ENCODE measurements at places on chromosomes 16 and 17. TPM values are rescaled to one million over a fixed set of nuclear protein-coding genes. Genes with fewer than 3 reads are reported as not detected.

- DNase-seq = no peak
- no peaks in the 10 kb centered on the region for H3K27me3 ChIP-seq
- peaks cover 69% of the 10 kb centered on the region for H3K4me1 ChIP-seq
- peak overlapping the region; percentile 93 for H3K27ac ChIP-seq
These were observed 24.0 kb upstream of the DOK4 start for GRCh38 chr16:57510016-57510871.

DNA sequence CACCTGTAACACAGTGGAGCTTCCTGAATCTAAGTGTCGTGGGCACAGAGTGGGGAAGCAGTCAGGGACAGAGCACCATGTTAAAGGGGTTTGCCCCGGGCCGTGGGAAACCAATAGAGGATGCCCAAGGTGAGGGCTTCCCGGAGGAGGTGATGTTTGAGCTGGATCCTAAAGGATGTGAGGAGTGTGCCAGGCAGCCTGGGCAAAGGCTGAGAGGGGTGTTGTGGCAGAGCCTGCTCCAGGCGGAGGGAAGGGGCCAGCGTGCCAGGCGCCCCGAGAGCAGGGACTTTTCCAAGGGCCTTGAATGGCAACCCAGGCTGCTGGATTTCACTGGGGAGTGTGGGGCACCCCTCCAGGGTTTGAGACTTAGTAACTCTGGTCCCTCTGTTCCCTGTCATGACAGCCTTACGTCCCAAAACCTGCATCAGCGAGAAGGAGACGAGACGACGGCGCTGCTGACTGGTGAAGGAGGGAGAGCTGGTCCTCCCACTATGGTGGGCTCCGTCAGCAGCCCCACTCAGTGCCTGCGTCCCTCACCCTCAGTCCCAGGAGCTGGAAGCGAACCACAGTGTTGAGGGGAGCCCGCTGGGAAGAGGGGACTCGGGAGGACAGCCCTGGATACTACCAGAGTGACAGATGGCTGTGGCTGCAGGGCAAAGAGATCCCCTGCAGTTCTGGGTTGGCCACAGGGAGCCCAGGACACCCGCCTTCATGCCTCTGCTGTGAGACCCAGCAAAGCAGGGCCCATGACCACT is 228.4 kb downstream of the KATNIP start:
- no peak overlapping the region for H3K4me3 ChIP-seq
- H3K4me1 ChIP-seq = peaks cover 19% of the 10 kb centered on the region
- peaks cover 7% of the 10 kb centered on the region for H3K36me3 ChIP-seq
- no peak for DNase-seq
- H3K27ac ChIP-seq = no peak overlapping the region

GRCh38 chr17:51746421-51746820 is 412.1 kb downstream of the CA10 start:
- H3K36me3 ChIP-seq = no peaks in the 10 kb centered on the region
- no peak overlapping the region for H3K4me3 ChIP-seq
- H3K4me1 ChIP-seq = peaks cover 33% of the 10 kb centered on the region
- H3K27ac ChIP-seq = no peak overlapping the region
- DNase-seq = no peak

SLC5A11 gene
- total RNA-seq = 0.22 TPM
